ENCODE measurements at places on chromosomes 11 and 22. TPM values are rescaled to one million over a fixed set of nuclear protein-coding genes. Genes with fewer than 3 reads are reported as not detected.

GRCh38 chr11:48261600-48261999, 2.1 kb upstream of the OR4X1 start:
- H3K36me3 ChIP-seq: no peaks in the 10 kb centered on the region
- no peak overlapping the region for H3K27ac ChIP-seq
- DNase-seq: no peak
- no peaks in the 10 kb centered on the region for H3K27me3 ChIP-seq
- H3K4me3 ChIP-seq: no peak overlapping the region

- H3K27me3 ChIP-seq: no peaks in the 10 kb centered on the region
- H3K36me3 ChIP-seq: peaks cover 12% of the 10 kb centered on the region
- H3K27ac ChIP-seq: no peak overlapping the region
- H3K4me1 ChIP-seq: peaks cover 2% of the 10 kb centered on the region
- no peak for DNase-seq
- no peak overlapping the region for H3K4me3 ChIP-seq
Observed at GRCh38 chr11:64000740-64001483, 14.7 kb downstream of the OTUB1 start.

DNA sequence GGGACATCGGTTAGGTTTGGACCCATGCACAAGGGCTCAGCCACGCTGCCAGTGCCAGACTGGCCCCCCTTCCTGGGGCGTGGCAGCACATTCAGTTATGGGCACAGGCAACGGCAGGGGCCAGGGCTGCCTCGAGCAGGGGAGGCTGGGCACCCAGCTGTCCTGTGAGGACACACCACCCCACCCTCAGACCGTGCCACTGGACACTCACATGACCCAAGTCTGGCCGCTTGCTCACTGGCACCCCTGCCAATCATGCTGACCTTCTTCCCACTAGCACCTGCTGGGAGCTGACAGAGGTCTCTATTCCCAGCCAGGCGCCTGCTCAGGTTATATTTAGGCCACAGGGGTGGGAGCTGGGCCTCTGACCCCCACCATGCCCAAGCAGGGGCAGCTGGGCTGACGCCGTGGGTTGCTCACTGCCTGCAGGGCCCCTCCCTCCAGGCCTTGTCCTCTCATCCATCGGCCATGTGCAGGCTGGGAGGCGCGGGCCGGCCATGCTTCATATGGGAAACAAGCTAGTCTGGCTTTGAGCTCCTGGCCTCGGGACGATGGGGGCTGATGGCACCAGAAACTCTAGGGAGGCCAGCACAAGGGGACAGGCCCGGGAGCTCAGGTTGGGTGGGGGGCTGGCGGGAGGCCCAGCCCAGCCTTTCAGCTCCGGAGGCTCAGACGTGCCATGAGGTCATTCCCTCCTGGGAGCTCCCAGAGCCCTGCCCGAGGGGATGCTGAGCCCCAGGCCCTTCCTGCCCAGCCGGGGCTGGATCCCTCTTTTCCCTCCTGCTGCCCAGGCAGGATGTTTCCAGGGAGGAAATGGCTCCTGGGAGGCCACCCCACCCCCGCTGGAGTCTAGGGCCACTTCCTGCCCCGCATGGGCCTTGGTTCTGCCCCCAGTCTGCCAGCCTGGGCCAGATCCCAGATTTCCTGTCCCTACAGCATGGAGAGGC, 15.2 kb upstream of the TBX1 start:
- H3K4me3 ChIP-seq: no peak overlapping the region
- no peaks in the 10 kb centered on the region for H3K4me1 ChIP-seq
- no peaks in the 10 kb centered on the region for H3K27me3 ChIP-seq
- no peak for DNase-seq

ARHGEF17 gene
- total RNA-seq: 28.2 TPM

DNA sequence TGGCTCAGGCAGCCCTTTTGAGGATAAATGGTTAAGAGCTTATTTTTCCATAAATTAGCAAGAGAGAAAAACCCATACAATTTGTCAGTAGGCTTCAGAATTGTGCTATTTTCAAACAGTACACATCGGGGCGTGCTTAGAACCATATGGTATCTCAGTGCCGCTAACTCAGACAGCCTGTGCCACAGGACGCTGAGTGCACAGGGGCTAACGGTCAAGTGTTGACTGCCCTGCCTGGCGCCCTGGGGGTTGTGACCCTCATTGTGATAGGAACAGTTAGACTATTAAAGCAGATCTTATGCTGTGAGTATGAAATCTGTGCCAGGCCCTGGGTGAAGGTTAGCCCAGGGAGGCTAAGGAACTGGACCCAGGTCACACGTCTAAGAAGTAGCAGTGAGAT, 1519.7 kb downstream of the BRD1 start:
- no peaks in the 10 kb centered on the region for H3K36me3 ChIP-seq
- no peak overlapping the region for H3K4me3 ChIP-seq
- no peak for DNase-seq
- no peaks in the 10 kb centered on the region for H3K4me1 ChIP-seq

- no peaks in the 10 kb centered on the region for H3K4me1 ChIP-seq
- no peak for DNase-seq
- H3K27me3 ChIP-seq: no peaks in the 10 kb centered on the region
- no peak overlapping the region for H3K27ac ChIP-seq
- no peak overlapping the region for H3K4me3 ChIP-seq
- no peaks in the 10 kb centered on the region for H3K36me3 ChIP-seq
Observed at GRCh38 chr22:47445716-47446290, 683.4 kb downstream of the TBC1D22A start.

- no peak overlapping the region for H3K4me3 ChIP-seq
- H3K27me3 ChIP-seq: no peaks in the 10 kb centered on the region
- no peaks in the 10 kb centered on the region for H3K4me1 ChIP-seq
- H3K27ac ChIP-seq: no peak overlapping the region
- no peaks in the 10 kb centered on the region for H3K36me3 ChIP-seq
- DNase-seq: no peak
Observed at GRCh38 chr11:11324090-11324489, 29.0 kb downstream of the CSNK2A3 start.

LRRC74B gene
- not detected for total RNA-seq

DNA sequence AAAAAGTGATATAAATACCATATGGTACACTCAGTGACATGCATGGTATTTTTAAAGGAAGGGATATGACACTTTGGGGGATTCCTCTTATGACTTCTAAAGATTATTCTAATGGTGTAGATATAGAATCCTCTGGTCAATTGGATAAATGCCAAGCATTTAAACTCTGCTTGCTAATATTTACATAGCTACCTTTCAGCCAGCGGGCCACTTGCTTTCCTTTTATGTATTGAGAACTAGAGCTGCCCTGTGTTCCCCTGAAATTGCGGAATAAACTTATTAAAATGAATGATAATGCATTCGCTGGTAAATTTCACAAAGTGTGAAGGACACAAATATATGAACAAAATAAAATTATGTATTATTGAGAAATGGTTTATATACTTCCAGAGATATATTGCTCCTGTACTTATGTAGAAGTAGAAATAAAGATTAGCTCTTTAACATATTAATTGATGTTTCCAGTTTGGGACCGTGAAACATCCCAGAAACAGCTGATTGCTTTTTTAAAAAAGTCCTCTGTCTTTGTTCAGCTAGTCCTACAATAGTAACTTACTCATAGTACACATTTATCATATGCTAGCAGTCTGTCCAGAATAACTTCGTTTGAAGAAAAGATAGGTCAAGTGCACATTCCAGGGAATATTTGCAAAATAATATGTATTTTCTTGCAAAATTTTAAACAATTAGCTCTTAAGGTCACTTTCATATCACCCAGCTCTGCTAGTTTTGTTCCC, 40.1 kb upstream of the CARD18 start:
- H3K27me3 ChIP-seq: no peaks in the 10 kb centered on the region
- H3K36me3 ChIP-seq: no peaks in the 10 kb centered on the region
- DNase-seq: peak; percentile 12
- no peak overlapping the region for H3K4me3 ChIP-seq
- no peak overlapping the region for H3K27ac ChIP-seq
- peaks cover 6% of the 10 kb centered on the region for H3K4me1 ChIP-seq

KCNA4 gene
- 0.26 TPM for total RNA-seq

PLAAT5 gene
- total RNA-seq: 0.50 TPM

- H3K27ac ChIP-seq: no peak overlapping the region
- no peaks in the 10 kb centered on the region for H3K27me3 ChIP-seq
- H3K4me1 ChIP-seq: no peaks in the 10 kb centered on the region
Observed at GRCh38 chr11:10631761-10632160, 61.8 kb downstream of the IRAG1 start.

TSSK2 gene
- not detected for total RNA-seq

DNA sequence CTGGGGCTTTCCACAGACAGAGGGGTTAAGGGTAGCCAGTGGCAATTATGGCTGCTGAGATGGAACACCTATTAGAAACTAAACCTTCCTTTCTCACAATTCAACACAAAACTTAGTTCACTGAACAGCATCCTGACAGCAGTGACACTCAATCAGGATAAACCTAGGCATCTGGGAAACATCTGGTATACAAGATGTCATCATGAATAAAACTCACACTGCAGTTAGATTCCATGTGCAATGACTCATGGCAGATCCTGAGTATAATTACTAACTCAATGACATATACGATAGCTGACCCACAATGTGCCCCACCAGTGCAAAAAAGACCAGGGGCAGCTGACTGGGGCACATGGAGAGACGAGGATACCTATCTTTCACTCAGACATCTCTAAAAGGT, 17.7 kb downstream of the RBFOX2 start:
- H3K27me3 ChIP-seq: no peaks in the 10 kb centered on the region
- no peak overlapping the region for H3K4me3 ChIP-seq
- no peaks in the 10 kb centered on the region for H3K36me3 ChIP-seq
- peak overlapping the region; percentile 79 for H3K27ac ChIP-seq

DNA sequence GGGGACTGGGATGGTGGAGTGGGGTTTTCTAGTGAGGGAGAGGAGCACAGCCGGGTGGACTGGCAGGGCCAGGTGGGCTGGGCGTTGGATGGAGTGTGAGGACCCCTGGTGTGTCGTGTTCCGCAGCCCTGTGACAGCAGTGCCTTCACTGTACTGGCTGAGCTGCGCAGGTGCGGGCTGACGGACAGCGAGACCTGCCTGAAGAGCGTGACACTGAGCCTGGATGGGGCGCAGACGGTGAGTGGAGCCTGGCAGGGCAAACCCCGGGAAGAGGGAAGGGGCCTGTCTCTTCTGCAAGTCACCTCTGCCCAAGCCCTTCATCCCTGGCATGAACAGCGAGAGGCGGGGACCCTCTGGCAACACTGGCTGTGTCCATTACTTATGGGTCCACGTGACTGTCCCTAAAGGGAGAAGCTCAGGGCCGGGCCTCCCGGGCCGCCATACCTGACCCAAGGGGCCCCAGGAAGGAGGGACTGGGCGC, 10.0 kb downstream of the MUC5AC start:
- no peaks in the 10 kb centered on the region for H3K4me1 ChIP-seq
- H3K36me3 ChIP-seq: no peaks in the 10 kb centered on the region
- H3K4me3 ChIP-seq: no peak overlapping the region
- no peak overlapping the region for H3K27ac ChIP-seq
- DNase-seq: no peak
- H3K27me3 ChIP-seq: no peaks in the 10 kb centered on the region

Measured in fibroblast of lung (primary cell).